Stimulated activated CD8-positive, alpha-beta memory T cell treated with anti-CD3 and anti-CD28 coated beads, Interleukin-4, amount 100 ng/mL, for 1 hour (primary cell): ENCODE measurements at places on chromosomes 2 and 18.

DNA sequence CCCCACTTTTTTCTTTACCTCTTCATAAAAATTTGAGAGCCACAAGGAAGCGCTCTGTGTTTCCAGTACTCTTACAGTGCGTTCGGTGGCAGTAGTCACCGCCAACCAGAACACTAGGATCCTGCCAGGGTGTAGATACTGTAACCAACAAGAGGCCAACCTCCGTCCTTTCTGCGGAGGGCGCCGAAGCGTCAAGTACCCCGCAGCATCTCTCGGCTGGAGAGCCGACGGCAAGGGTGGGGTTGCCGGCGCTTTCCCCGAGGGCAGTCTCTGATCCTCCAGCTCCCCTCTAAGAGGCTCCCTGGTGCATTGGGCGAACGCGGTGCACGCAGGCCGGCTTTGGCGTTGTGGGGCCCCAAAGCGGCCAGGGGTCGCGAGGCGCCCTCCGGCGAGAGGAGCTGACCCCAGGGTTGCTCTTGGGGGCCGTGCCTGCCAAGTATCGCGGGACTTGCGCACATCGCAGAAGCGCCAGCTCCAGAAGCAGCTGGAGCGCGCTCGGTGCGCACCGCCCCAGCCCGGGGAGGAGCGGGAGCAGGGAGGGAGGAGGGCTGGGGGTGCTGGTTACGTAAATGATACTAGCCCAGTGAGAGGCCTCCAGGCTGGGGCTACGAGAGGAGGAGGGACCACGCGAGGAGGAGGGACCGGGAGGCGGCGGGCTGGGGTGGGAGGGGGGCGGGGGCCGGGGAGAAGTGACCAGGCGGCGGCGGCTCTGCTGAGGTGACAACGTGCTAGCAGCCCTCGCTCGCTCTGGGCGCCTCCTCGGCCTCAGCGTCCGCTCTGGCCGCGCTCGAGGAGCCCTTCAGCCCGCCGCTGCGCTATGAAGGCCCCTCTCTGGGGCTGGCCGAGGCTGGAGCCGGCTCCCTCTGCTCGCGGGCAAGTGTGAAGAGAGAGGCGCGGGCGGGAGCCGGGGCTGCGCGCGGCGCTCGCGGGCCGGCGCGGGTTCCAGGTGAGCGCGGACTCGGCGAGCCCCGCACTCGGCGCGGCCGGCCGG is at the start of gene GALNT13:
TSS of gene GALNT13 (plus strand) at position 692 of the 991 bp plus-strand sequence.
- DNase-seq: no peak

GRCh38 chr2:113799375-113799774 is 42.9 kb upstream of the SLC35F5 start:
- no peak for DNase-seq

GRCh38 chr18:74921057-74921820 is 287.7 kb downstream of the PTGR3 start:
- no peak for DNase-seq

DNA sequence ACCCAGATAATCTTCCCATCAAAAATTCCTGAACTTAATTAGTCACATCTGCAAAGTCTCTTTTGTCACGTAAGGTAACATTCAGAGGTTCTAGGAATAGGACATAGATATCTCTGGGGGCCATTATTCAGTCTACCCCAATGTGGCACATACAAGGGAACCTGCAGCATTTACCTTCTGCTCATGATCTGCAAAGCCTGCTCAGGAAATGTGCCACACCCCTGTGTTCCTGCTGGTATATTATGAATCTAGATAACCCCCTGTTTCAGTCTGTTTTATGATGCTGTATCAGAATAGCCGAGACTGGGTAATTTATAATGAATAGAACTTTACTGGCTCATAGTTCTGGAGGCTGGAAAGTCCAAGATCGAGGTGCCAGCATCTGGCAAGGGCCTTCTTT is 103.5 kb downstream of the ARL4C start:
- no peak for DNase-seq

DNA sequence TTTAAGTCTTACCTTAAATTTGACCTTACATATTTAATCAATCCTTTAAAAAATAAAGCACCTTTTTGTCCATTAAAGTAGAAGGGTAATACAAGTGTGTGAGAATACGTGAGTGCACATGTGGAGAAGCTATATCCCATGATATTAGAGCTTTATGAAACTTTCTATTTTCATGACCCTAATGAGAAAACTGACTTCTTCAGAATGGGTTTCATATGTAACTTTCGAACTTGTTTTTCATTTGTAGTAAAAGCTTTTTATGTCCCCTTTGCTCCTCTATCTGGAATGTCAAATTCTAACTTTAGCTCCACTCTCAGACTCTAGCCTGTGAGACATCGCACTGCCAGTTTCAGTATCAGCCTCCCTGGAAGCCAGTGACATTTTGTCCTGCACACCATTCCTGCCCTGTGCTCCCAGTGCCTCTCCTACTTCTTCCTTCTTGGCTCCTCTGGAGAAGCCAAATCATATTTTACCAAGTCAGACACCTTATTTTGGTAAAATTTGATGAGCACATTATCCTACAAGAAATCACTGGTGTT is 42.0 kb downstream of the MAPRE2 start:
- DNase-seq: no peak

GRCh38 chr2:119255760-119256581 is 32.3 kb downstream of the STEAP3 start:
- DNase-seq: no peak

- DNase-seq: no peak
Observed at GRCh38 chr2:12167525-12168317, 421.3 kb downstream of the LPIN1 start.

GRCh38 chr2:206082298-206082843 is 3.6 kb downstream of the INO80D start:
- DNase-seq: no peak

GRCh38 chr18:73891572-73892421 is 255.8 kb downstream of the FBXO15 start:
- no peak for DNase-seq

- no peak for DNase-seq
Observed at GRCh38 chr2:118880501-118880900, 33.1 kb upstream of the EN1 start.

GRCh38 chr18:76579301-76579695 is 84.3 kb upstream of the ZNF516 start:
- DNase-seq: no peak

DNA sequence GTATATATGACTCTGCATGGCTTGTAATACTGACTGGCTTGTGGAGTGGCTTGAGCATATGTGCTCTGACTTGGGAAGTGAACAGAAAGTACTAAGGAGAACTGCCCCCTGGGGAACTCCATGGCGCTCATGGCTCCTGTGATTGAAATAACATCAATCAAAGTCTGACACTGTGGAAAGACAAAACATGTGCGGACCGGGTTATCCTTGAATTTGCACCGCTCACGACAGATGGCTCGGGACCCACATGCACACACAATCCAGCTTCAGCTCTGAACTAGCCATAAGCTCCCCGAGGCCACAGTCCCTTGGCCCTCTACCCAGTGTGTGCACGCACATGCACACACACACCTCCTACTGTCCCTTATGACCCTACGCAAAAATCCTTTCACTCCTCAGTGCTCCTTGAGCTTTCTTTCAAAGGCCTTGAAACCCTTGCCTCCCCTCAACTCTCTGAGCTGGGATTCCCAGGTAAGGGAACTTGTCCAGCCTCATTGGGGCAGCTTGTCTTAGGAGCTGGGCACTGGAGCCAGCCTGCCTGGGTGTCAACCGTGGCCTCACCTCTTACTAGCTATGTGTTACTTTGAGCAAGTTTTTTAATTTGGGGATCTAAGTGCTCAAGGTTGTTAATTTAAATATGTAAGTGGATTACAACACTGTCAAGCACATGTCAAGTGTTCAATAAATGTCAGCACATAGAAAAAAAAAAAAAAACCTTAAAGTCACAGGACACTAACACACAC is 43.6 kb downstream of the MRPS5 start:
- no peak for DNase-seq

DNA sequence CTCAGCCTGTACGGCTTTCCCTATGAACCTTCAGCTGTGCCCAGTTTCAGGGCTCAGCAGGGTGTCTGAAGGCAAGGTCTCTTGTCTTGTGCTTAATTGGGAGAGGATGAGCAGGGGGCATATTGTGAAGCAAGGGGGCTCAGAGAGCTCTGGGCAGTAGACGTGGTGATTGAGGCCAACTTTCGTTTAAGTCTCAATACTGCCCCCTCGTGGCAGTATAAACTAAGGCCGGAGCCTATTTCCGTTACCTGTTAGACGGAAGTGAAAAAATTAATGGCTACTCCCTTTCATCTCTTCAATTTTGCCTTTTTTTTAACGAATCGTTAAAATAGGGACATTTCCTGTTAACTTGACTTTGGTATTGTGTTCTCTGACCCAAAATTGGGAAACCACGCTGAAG is 193.4 kb downstream of the TDRD15 start:
- no peak for DNase-seq

GRCh38 chr2:223925106-223925505 is 20.0 kb downstream of the WDFY1 start:
- no peak for DNase-seq

GRCh38 chr18:36155851-36156757 is 26.4 kb downstream of the ELP2 start:
- DNase-seq: no peak

- no peak for DNase-seq
Observed at GRCh38 chr2:124339709-124340108, 314.6 kb downstream of the CNTNAP5 start.

DNA sequence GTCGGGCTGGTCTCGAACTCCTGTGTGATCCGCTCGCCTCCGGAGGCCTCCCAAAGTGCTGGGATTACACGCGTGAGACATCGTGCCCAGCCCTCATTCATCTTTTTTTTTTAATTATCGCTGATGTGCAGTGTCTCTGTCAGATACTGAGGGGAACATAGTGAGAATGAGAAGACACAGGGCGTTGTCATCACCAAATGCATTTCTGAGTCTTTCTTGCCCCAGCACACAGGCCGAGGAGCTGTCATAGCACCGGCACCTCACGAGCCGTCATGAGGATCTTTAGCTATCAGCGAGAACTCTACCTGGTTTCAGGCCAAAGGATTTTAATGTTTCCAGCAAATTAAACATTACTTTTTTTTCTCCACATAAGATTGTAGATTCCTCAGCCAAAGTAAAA is 548.0 kb upstream of the SOX11 start:
- no peak for DNase-seq

DNA sequence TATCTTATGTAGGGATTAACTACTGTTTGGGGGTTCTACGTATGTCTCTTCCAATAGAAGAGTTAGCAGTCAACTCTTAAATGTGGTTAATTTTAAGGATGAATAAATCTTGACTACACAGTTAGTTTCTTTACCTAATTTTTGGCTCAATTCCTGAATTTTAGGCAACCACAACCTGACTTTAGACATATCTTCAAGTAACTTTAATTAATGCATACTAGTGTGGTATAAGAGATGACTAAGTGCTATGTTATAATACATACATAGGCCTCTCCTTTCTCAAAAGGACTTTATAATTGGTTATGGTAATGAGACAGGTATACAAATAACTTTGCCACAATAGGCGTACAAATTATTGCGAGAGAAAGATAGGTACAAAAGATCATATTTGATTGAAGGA is 312.0 kb downstream of the IRS1 start:
- DNase-seq: no peak

DNA sequence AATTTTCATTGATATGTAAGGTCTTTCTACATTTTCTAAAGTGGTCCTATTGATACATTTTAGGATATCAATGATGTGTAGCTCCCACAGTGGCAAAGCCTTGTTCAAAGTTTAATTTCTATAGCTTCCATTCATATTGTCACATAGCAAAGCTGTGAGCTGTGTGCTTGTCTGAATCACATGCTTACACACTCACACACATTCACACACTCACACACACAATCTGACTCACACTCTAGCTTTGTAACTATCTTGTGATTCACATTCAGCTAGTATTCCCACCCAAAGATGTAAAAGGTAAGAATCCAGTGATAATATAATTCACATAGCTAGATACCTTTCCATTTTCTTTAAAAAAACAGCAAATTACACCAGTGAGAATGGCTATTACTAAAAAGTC is 58.7 kb downstream of the MAPRE2 start:
- DNase-seq: no peak

DNA sequence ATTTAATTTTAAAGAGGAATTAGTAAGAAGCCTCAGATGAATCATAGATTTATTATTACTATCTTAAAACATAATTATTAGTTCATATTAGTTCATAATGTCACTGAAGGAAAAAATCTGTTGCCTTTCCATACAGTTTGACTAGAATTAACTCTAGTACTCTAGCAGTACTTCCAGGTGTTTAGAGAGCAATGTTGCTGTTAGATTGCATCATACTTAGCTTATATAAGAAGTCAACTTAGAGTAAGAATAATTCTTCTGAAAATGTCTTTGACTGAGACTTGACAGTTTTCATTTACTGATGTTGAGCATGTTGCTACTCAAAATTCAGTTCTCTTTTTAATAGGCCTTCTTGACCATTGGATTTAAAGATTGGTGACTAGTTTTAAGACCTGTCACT is 4.7 kb downstream of the RAB3GAP1 start:
- DNase-seq: no peak

DNA sequence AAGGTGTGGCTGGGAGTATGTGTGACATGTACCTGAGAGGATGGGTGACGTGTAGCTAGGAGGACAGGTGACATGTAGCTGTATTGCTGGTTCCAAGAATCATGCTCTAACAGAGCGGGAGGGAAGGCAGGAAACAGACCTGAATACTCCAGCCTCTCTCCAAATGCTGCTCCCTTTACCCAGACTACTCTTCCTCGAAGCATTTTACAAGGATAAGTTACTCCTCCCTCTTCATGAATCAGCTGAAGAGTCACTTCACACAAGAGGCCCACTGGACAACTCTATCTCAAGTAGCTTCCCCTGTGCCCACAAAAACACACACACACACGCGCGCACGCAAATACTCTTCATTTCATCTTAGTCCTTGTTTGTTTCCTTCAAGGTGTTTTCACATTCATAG is 52.6 kb upstream of the KIDINS220 start:
- DNase-seq: no peak

- no peak for DNase-seq
Observed at GRCh38 chr2:37609782-37610181, 61.7 kb downstream of the CDC42EP3 start.

DNA sequence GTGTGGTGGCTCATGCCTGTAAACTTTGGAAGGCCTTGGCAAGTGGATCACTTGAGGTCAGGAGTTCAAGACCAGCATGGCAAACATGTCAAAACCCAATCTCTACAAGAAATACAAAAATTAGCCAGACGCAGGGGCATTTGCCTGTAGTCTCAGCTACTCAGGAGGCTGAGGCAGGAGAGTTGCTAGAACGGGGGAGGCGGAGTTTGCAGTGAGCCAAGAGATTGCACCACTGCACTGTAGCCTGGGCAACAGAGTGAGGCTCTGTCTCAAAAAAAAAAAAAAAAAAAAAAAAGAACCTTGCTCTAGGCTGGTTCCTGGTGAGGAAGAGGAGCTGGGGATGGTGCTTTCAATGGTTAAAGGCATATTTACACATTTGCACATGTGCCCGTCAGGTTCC is 129.4 kb downstream of the LYPD6B start:
- no peak for DNase-seq

- no peak for DNase-seq
Observed at GRCh38 chr2:58769111-58769863, 528.2 kb upstream of the FANCL start.

GRCh38 chr2:129802290-129802689 is 177.2 kb upstream of the RAB6C start:
- DNase-seq: no peak

GRCh38 chr2:5694306-5694705 is 2.1 kb downstream of the SOX11 start:
- DNase-seq: no peak
